Activated CD8-positive, alpha-beta memory T cell treated with anti-CD3 and anti-CD28 coated beads, Interleukin-2, amount 10 ng/mL, durations not matched to agents 7 days and 5 days (primary cell): ENCODE measurements at places on chromosomes 3 and 15. TPM values are rescaled to one million over a fixed set of nuclear protein-coding genes. Genes with fewer than 3 reads are reported as not detected.

GRCh38 chr3:30962084-30962483 lies 67.6 kb upstream of the GADL1 start:
- DNase-seq: no peak
- H3K4me3 ChIP-seq: no peak overlapping the region
- H3K27ac ChIP-seq: no peak overlapping the region
- H3K4me1 ChIP-seq: peaks cover 20% of the 10 kb centered on the region

GRCh38 chr15:80514071-80514780 lies 110.0 kb downstream of the ARNT2 start:
- peaks cover 6% of the 10 kb centered on the region for H3K27me3 ChIP-seq
- DNase-seq: no peak
- no peak overlapping the region for H3K27ac ChIP-seq
- no peaks in the 10 kb centered on the region for H3K4me1 ChIP-seq
- H3K36me3 ChIP-seq: no peaks in the 10 kb centered on the region

GRCh38 chr3:50689558-50689957 lies 14.8 kb downstream of the DOCK3 start:
- no peaks in the 10 kb centered on the region for H3K36me3 ChIP-seq
- DNase-seq: no peak

- DNase-seq: no peak
- no peak overlapping the region for H3K4me3 ChIP-seq
- no peak overlapping the region for H3K27ac ChIP-seq
- H3K27me3 ChIP-seq: peaks cover 9% of the 10 kb centered on the region
- no peaks in the 10 kb centered on the region for H3K4me1 ChIP-seq
- H3K36me3 ChIP-seq: no peaks in the 10 kb centered on the region
These were observed 98.8 kb downstream of the FGF7 start for GRCh38 chr15:49521802-49522201.

DNA sequence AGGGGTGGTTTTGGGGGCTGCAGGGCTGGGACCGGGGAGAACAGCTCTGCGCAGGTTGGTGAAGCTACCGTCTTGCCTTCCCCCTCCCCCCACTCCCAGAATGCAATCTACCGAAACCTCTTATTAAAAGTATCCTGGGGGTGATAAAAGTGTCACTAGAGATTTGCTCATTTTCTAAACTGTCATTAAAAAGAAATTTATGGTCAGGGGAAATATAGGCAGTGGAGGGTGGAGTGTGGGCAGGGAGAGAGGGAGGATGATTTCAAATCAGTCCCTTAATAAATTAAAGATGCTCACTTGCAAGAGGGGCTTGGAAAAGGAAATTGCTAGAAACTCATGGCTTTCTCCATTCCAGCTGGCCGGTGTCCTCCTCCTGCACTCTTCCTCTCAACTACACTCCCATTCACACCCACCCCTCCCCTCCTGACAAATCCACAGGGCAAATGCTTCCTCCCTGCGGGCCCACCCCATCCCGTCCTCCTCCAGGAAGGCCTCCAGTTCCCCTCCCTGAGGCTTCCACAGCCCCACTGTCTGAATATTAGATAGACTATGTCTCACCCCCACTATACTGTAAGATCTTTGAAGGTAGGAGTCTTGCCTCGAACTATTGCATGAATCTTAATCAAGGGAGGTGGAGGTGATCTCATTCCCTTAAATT lies 83.9 kb downstream of the TLE3 start:
- H3K27me3 ChIP-seq: peaks cover 18% of the 10 kb centered on the region
- DNase-seq: no peak
- H3K36me3 ChIP-seq: no peaks in the 10 kb centered on the region

DNA sequence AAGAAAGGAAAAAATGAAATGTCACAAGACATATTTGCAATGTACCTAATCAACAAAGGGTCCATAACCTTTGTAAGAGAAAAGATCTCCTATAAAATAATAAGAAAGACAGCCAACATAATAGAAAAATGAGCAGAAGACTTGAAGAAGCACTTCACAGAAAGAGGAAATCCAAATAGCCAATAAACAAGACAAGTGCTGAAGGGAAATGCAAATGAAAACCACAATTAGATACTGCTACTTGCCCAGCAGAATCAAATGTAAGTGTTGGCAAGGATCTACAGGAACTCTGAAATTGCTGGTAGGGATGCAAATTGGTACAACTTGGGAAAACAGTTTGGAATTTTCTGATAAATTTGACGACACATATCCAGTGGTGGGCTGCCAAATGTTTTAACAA lies 15.1 kb upstream of the TOPAZ1 start:
- H3K4me3 ChIP-seq: no peak overlapping the region
- no peaks in the 10 kb centered on the region for H3K36me3 ChIP-seq
- no peaks in the 10 kb centered on the region for H3K4me1 ChIP-seq
- peaks cover 31% of the 10 kb centered on the region for H3K27me3 ChIP-seq

DNA sequence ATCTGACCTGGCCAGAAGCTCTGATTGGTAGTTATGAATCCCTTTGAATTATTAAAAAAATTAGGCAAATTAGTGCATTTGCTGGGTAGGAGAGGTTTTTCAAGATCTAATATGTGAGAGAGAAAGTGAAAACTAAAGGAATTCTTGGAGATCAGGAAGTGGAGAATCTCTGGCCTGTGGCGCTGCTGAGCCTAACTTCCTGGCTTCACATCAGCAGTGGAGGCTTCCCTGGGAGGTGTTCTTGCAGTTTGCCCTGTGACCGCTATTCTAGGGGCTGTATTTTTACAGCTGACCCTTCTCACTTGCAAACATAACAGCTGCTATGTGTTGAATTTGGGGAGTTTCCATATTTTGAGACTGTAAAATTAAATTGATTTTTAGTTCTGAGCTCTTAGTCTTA lies 166.4 kb downstream of the ATG7 start:
- H3K4me1 ChIP-seq: peaks cover 4% of the 10 kb centered on the region
- H3K27me3 ChIP-seq: no peaks in the 10 kb centered on the region
- H3K27ac ChIP-seq: no peak overlapping the region
- peaks cover 2% of the 10 kb centered on the region for H3K36me3 ChIP-seq
- H3K4me3 ChIP-seq: no peak overlapping the region

GRCh38 chr3:36777424-36778218 lies 13.3 kb upstream of the DCLK3 start:
- H3K4me3 ChIP-seq: no peak overlapping the region
- H3K36me3 ChIP-seq: no peaks in the 10 kb centered on the region
- peaks cover 13% of the 10 kb centered on the region for H3K4me1 ChIP-seq
- DNase-seq: no peak
- peaks cover 37% of the 10 kb centered on the region for H3K27me3 ChIP-seq
- no peak overlapping the region for H3K27ac ChIP-seq

- DNase-seq: peak; percentile 59
- H3K36me3 ChIP-seq: no peaks in the 10 kb centered on the region
- peaks cover 4% of the 10 kb centered on the region for H3K4me1 ChIP-seq
- H3K27ac ChIP-seq: no peak overlapping the region
- H3K27me3 ChIP-seq: peaks cover 67% of the 10 kb centered on the region
- H3K4me3 ChIP-seq: no peak overlapping the region
These were observed 683 bp upstream of the CPEB1 start for GRCh38 chr15:82647835-82648256.

- no peak for DNase-seq
- no peak overlapping the region for H3K4me3 ChIP-seq
- no peak overlapping the region for H3K27ac ChIP-seq
- H3K36me3 ChIP-seq: no peaks in the 10 kb centered on the region
- H3K27me3 ChIP-seq: peaks cover 52% of the 10 kb centered on the region
These were observed 22.6 kb upstream of the UMPS start for GRCh38 chr3:124707656-124708062.

GRCh38 chr15:63991706-63992105 lies 54.6 kb downstream of the DAPK2 start:
- DNase-seq: no peak
- no peaks in the 10 kb centered on the region for H3K36me3 ChIP-seq
- peaks cover 43% of the 10 kb centered on the region for H3K4me1 ChIP-seq
- H3K4me3 ChIP-seq: no peak overlapping the region
- no peak overlapping the region for H3K27ac ChIP-seq
- no peaks in the 10 kb centered on the region for H3K27me3 ChIP-seq

DNA sequence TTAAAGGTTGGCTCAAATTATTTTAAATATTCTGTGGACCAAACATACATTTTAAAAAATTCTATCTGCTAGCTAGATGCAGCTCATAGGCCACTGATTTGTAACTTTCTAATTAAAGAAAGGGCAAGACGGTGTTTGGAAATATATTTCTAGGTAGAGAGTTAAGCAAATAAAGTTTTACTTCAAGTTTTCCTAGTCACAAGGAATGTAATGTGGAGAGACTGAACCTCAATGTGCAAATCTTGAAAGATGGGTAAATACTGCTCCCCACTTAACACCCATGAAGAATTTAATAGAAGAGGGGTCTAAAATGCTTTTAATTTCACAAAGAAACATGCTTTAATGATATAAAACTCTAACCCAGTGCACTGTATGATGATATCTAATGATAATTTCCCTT lies 175.2 kb downstream of the TIGIT start:
- no peak overlapping the region for H3K4me3 ChIP-seq
- no peak for DNase-seq
- no peaks in the 10 kb centered on the region for H3K27me3 ChIP-seq
- H3K36me3 ChIP-seq: no peaks in the 10 kb centered on the region
- H3K27ac ChIP-seq: no peak overlapping the region
- peaks cover 3% of the 10 kb centered on the region for H3K4me1 ChIP-seq

- H3K4me1 ChIP-seq: no peaks in the 10 kb centered on the region
- DNase-seq: no peak
- H3K27ac ChIP-seq: no peak overlapping the region
- H3K27me3 ChIP-seq: peaks cover 19% of the 10 kb centered on the region
- no peaks in the 10 kb centered on the region for H3K36me3 ChIP-seq
These were observed 148.4 kb downstream of the USP13 start for GRCh38 chr3:179801263-179801662.

DNA sequence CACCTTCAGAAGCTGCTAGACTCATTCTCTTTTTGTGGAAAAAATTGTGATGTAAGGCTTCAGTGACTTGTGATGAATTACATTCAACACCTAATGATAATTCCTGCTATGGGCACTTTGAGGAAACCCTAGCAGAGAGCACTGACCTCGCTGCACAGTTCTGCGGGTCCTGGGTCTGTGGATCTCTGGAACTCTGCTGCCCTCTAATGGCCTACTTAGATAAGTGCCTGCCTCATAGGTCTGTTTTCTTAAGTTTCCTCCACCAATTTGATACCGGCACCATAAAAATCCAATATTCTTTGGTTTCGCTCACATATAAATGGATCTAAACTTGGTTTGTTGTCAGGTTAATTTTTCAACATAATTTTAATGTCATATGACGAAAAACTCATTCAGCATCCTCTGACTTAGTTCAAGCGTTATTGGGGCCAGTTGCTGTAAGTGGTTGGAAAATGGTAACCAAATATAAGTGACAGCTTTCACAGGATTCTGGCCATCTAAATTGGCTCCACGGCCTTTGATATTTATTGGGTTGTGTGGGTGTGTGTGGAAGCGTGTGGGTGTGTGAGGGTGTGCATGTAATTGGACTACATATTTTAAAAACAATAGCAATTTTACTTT lies 10.4 kb downstream of the SLITRK3 start:
- H3K4me3 ChIP-seq: no peak overlapping the region
- peak; percentile 47 for DNase-seq
- H3K27me3 ChIP-seq: no peaks in the 10 kb centered on the region
- H3K4me1 ChIP-seq: no peaks in the 10 kb centered on the region
- H3K36me3 ChIP-seq: no peaks in the 10 kb centered on the region
- H3K27ac ChIP-seq: no peak overlapping the region

GRCh38 chr3:146739203-146739671 lies 134.1 kb upstream of the PLSCR5 start:
- no peaks in the 10 kb centered on the region for H3K27me3 ChIP-seq
- H3K4me3 ChIP-seq: no peak overlapping the region
- no peak for DNase-seq
- no peaks in the 10 kb centered on the region for H3K36me3 ChIP-seq
- H3K27ac ChIP-seq: no peak overlapping the region

- no peak overlapping the region for H3K4me3 ChIP-seq
- no peak for DNase-seq
- no peaks in the 10 kb centered on the region for H3K27me3 ChIP-seq
- no peak overlapping the region for H3K27ac ChIP-seq
These were observed 99.9 kb upstream of the MLF1 start for GRCh38 chr3:158470944-158471638.

GRCh38 chr3:24201301-24201700 lies 256.2 kb downstream of the NR1D2 start:
- no peak overlapping the region for H3K4me3 ChIP-seq
- peaks cover 21% of the 10 kb centered on the region for H3K27me3 ChIP-seq
- H3K4me1 ChIP-seq: no peaks in the 10 kb centered on the region

GRCh38 chr3:12230877-12231276 lies 58.0 kb upstream of the PPARG start:
- DNase-seq: no peak
- H3K27me3 ChIP-seq: peaks cover 50% of the 10 kb centered on the region
- no peak overlapping the region for H3K27ac ChIP-seq
- H3K36me3 ChIP-seq: peaks cover 3% of the 10 kb centered on the region

GRCh38 chr3:184546252-184546651 lies 15.3 kb upstream of the EPHB3 start:
- H3K36me3 ChIP-seq: no peaks in the 10 kb centered on the region
- H3K27ac ChIP-seq: no peak overlapping the region
- H3K4me3 ChIP-seq: no peak overlapping the region
- H3K4me1 ChIP-seq: peaks cover 4% of the 10 kb centered on the region
- no peak for DNase-seq

DNA sequence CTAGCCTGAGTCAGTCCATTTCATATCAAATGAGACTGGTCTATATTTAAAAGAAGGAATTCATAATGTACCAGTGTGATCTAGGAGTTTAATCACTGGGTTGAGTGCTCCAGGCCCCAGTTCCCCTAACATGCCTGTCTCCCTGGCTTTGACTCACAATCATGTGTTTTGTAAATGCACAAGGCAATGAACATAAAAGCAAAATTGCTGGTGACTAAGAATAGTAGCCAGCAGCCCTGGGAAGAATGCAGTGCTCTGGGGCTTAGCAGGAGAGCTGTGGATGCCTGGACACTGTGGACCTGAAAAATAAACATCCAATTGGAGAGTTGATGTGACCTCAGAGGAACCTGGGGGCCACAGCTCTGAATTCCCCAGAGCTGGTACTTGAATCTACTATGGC lies 50.3 kb downstream of the SYNPR start:
- no peaks in the 10 kb centered on the region for H3K27me3 ChIP-seq
- no peak overlapping the region for H3K27ac ChIP-seq

The TRH gene
- total RNA-seq: not detected

The SLC28A1 gene
- not detected for total RNA-seq

The PIK3R4 gene
- total RNA-seq: 30.6 TPM

The SLC15A2 gene
- total RNA-seq: 4.8 TPM

The GRAMD1C gene
- total RNA-seq: 0.40 TPM

The FGF7 gene
- total RNA-seq: not detected

The AGBL1 gene
- not detected for total RNA-seq

The OIP5 gene
- total RNA-seq: 21.2 TPM

The TMEM108 gene
- total RNA-seq: not detected

The ALCAM gene
- 11.4 TPM for total RNA-seq

The RTP1 gene
- not detected for total RNA-seq

The ALDH1A2 gene
- total RNA-seq: 0.82 TPM

The PLA2G4F gene
- not detected for total RNA-seq

The CHL1 gene
- not detected for total RNA-seq

The ZNF80 gene
- total RNA-seq: 4.5 TPM

The SEC22C gene
- 47.3 TPM for total RNA-seq

The HTR3E gene
- total RNA-seq: not detected
